ENCODE measurements at places on chromosomes 7 and 10.

GRCh38 chr10:71927776-71928592 is 36.2 kb upstream of the CHST3 start:
- DNase-seq, result no peak

GRCh38 chr7:105932835-105933477 is 30.1 kb upstream of the CDHR3 start:
- DNase-seq, result no peak

- no peak for DNase-seq
Observed at GRCh38 chr7:40760293-40760964, 625.6 kb downstream of the SUGCT start.

DNA sequence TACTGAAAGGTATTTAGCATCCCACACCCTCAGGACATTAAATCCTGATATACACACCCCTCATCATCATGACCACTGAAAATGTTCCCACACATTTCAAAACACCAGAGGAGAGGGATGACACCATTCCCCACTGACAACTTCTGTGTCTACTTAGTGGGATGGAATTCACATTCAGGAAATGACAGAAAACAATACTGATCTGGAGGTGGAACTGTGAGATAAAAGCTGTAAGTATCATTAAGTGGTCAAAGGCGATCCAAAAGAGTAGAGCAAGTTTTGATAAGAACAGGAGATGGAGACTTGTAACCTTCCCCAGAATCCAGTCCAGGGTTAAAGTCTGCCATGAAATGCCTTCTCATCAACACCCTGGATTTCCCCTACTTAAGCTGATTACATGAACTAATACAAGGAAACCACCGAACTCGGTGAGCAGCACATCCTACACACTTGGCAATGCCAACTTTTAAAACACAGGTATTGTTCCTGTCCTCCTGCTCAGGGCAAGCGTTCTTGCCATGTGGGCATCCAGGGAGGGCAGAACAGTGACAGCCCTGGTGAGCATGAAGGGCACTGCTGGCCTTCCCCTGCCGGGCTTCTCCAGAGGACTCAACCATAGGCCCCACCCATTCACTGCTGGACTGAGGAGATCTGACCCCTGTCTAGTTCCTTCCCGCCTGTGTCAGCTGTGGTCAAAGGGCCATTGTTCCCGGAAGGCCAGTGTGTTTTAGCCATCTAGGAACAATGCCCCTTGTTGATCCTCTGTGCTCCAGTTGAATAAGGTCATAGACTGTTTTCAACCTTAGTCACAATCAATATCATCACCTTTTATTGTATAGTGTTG is 85.0 kb downstream of the SGMS1 start:
- no peak for DNase-seq

GRCh38 chr7:41030673-41031072 is 672.2 kb downstream of the INHBA start:
- no peak for DNase-seq

Data from hematopoietic multipotent progenitor cell (in vitro differentiated cells).